ENCODE measurements at places on chromosomes 16 and 17.

GRCh38 chr16:85367485-85367884, 245.6 kb upstream of the GSE1 start:
- DNase-seq = no peak

DNA sequence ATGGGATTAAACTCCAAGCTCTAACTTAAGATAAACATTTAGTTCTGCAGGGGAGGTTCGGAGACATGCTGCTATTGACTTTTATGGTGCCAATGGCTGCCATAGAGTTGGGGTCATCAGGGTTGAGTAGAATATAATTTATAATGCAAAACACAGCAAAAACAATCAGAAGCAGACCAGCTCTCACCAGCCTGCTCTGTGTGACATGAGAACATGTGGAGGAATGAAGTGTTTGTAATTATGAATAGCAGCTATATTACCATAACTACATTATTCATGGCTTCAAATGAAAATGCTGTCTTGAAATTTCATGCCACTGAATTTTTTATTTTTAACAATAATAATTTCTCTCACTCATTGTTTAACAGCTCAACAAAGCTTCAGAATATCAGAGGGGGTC, 645.6 kb upstream of the CDH8 start:
- no peak for DNase-seq

DNA sequence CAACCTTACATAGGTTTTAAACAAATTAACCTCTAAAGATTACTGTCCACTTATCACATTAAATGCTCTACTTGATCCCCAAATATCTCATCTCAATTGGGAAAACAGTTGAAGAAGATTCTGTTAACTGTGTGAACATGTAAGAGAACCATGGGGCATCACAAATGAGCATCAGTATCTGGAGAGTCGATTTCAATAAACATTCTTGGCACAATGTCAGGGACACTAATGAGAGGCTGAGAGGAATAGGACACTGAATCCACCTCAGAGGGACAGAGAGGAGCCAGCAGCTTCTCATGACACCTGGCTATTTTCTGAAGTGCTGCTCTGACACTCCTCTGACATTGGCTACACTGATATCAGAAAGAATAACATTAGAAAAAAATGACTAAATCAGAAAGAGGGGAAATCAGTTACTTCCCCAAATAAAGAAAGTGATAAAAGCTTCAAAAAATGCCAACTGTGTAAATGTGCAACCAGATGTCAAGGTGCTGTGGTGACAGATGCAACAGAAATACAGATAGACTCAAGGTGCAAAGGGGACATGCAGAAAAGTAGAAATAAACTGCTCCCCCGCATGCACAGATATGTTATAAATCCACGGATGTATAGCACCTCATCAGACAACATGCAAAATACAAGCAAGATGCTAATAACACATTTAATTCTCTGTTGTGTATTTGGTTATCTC, 67.4 kb downstream of the SNX11 start:
- DNase-seq = no peak

DNA sequence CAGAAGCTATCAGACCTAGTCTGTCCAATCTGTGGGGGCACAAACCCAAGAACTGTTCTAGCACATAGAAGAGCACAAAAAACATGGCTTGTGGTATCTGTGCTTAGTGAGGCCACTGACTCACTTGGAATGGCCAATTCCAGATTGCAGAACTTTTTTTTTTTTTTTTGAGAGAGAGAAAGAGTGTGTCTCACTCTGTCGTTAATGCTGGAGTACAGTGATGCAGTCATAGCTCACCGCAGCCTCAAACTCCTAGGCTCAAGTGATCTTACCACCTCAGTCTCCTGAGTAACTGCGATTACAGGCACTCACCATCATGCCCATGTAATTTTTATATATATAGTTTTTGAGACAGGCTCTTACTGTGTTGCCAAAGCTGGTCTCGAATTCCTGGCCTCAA, 77.2 kb upstream of the CLEC3A start:
- no peak for DNase-seq

DNA sequence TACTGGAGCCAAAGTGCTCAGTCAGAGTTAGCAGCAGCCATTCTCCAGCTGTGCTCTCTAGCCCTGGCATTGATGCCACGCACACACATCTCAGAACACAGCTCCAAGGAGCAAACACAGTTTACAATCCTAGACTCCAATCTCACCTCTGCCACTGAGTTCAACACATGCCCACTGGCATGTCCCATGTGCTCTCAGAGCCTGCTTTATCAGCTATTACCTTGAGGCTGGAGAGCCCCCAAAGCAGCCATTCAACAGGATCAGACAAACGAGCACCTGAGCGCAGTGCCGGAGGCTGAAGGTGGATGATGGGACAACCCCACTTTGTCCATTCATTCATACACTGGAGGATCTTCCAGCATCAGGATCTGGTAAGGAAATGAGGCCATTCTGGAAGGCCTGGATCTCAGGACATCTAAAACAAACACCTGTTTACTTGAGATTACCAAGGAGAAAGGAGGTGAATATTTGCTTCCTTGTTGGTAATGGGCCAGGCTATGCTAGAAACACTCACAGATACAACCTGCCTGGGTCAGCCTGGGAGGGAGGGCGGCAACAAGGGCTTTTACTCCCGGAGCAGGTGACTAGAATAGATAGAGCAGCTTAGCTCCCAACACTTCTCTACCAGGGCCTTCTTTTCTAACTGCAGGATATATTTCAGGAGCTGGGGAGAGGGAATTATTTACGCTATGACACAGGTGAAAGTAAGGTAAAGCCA, 25.4 kb downstream of the RANBP10 start:
- peak; percentile 44 for DNase-seq

GRCh38 chr17:15266325-15267125, 1.4 kb upstream of the PMP22 start:
- no peak for DNase-seq

DNA sequence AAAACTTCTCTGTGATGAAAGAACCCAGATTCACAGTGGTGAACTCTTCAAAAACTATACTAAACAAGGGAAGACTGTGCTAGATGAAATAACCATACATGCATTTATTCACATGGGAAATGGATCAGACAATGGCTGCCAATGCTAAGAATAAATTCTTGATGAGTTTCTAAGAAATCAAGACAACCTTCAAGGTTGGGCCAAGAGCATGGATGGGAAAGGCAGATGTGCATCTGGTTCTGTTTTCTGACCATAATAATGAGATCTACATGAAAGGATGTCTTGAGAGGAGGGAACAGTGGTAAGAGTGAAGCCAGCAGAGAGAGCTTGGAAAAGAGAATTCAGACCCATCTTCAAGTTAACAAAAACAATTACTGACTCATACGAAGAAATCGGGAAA, 31.4 kb downstream of the ANKRD11 start:
- DNase-seq = no peak

GRCh38 chr17:72338847-72339790, 218.3 kb downstream of the SOX9 start:
- no peak for DNase-seq

DNA sequence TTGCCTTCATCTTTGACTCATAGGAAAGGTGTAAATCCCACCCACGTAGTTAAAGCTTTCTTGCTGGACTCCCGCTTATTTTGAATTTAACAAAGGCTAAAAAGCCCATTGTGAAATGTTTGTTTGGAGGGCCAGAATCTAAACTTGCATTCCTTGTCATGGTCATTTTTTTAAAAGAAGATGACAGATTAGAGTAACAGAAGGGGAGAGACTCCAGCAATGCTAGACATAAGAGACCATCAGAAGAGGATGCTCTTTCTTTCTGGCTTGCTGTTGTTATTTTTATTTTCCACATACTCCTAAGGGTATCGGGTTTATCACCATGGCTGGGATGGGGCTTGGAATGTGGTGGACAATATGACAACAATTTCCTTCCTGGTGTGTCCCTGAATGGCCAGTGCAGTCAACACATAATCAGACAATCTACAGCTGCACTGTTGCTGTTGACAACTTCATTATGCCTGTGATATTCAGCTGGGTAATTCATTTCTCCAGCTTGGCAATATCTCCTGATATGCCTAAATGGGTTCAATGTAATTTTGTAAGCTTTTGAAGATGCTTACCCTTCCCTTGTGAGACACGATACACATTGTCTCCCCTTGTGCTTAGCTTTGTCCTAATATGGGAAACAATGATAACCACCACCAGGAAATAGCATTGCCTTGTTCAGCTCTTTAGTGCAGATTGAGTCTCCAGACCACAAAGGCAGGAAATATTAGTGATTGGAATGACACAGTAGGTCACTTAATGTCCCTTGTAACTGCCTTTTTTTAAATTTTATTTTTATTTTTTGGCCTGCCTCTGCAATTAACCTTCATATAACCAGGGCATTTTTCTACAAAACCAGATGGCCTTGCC, 164.3 kb downstream of the ANKFN1 start:
- no peak for DNase-seq

DNA sequence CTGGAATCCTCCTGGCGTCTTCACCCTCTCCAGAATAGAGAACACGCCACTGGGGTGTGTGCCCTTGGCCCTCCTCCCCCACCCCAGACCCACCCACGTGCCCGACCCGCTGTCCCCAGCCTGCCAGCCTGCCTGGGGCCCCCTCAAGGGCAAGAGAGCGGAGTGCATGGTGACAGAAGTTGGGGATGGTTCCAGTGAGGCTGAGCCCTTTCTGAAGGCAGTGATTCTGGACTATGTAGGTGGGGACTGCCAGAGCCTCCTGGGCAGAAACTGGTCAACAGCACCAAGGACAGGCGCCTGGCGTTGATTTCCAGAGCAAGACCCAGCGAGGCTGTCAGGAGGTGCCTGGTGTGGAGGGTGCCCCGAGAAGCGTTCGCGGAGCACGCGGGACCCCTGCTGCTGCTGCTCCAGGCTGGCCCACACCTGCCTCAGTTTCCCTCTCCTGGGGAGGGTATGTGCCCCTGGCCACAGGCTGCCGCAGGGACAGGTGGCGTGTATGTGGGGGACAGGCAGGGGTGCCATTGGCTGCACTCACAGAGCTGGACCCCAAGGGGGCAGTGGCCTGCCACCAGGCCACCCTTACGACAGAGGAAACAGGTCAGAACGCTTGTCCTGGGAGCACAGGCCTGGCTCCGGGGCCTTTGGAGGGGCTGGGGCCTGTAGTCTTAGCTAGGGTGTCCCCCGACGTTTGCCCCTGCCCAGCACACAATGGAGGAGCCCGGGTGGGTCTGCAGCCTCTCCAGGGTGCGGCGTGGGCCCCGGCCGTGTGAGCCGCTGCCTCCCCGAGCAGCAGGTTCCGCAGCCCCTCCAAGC, 1.2 kb downstream of the SSTR5 start:
- peak; percentile 58 for DNase-seq

- no peak for DNase-seq
Measured at GRCh38 chr17:50836826-50837225, 1.4 kb downstream of the WFIKKN2 start.

- DNase-seq = peak; percentile 85
Measured at GRCh38 chr16:57132470-57132869, 40.1 kb downstream of the CPNE2 start.

- DNase-seq = no peak
Measured at GRCh38 chr17:9445424-9445823, 130.2 kb downstream of the STX8 start.

DNA sequence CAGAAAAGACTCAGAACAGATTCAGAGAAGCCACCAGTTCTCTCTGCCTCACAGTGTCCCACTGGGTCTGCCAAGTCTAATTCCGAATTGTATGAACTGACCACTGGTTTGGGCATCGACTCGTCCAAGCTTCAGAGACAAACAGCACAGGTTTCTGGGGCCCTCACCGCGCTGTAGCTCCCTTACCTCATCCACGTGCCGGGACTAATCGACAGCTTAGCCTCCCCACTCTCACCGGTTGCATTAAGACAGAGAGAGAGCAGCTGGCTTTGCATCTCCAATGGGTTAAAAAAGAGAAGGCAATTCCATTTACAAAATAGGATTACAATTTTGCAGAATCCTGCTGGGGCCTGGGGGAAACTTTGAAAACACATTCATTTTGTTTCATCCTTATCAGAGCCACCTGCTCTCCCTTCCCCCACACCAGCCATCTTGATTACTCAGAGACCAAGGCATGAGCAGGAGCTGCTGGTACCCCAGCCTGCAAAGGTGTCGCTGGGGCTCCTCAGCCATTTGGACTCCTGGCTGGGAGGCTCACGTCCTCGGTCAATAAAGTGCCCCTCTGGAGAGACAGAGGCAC, 95.3 kb upstream of the RPL38 start:
- no peak for DNase-seq

- no peak for DNase-seq
Measured at GRCh38 chr17:34869641-34870040, 91.6 kb downstream of the CCT6B start.

- no peak for DNase-seq
Measured at GRCh38 chr17:49435671-49436029, 21.0 kb upstream of the PHB1 start.

DNA sequence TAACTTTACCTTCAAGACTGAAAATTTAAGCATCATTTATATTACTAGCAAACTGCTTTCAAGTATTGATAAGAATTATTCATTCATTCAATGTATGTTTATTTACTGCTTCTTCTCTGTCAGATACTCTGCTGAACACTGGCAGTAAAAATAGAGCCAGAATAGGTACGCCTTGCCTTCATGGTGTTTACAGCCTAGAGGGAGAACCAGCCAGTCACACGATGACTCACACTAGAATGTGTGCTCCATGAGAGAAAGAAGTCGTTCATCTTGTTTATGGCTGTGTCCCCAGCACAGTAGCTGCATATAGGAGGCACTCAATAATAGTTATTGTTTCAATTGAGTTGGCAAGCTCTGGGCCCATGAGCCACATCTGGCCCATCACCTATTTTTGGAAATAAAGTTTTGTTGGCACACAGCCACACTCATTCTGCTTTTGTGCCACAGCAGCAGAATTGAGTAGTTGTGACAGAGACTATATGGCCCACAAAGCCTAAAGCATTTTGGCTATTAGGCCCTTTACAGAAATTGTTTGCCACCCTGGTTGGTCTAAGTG, 84.2 kb downstream of the TMC6 start:
- DNase-seq = no peak

DNA sequence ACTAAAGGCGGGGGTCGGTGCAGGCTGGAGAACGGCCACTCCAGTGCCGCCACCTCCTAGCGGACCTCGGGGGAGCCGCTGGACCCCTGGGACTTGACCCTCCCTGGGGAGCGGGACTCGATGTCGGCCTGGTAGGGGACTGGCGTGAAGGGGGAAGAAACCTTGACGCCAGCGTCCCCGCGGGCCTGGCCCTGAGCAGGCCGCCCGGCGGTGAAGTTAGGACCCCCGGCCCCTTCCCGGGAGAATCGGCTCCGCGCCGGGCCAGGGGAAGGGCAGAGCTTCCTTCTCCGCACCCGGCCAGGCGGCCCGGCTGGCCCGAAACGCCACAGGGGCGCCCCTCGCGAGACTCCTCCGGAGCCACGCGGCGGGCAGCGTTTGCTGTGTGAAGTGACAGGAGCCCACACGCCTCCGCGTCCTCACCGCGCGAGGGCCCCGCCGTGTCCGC, 389 bp downstream of the DUS1L start:
- DNase-seq = no peak

DNA sequence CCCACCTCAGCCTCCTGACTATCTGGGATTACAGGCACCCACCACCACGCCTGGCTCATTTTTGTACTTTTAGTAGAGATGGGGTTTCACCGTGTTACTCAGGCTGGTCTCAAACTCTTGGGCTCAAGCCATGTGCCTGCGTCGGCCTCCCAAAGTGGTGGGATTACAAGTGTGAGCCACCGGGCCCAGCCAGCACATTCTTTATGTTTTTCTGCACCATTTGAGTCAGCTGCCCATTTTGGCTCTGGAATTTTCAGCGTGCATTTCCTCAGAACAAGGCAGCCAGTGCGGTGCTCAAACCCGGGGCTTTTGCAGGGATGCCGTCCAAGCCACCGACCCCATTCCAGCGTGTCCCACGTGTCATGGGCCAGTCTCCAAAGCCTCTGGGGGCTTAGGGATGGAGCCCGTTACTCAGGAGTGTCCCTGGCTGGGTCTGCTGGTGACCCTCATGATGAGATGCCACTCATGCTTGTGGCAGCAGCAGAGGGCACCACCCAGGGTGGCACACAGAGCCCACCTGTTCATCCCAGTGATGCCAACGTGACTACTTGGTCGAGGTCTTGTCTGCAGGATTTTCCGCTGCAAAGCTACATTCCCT, 3.7 kb upstream of the RAB40C start:
- no peak for DNase-seq

All from stomach (tissue), 19 donors.